Stimulated activated CD4-positive, alpha-beta T cell treated with anti-CD3 and anti-CD28 coated beads, Interleukin-12 subunit alpha, Interleukin-12 subunit beta, amount 100 ng/mL, for 48 hours (primary cell): ENCODE measurements at places on chromosomes 3 and 15.

- no peak for DNase-seq
Observed at GRCh38 chr3:134251731-134252391, 1.2 kb upstream of the RYK start.

DNA sequence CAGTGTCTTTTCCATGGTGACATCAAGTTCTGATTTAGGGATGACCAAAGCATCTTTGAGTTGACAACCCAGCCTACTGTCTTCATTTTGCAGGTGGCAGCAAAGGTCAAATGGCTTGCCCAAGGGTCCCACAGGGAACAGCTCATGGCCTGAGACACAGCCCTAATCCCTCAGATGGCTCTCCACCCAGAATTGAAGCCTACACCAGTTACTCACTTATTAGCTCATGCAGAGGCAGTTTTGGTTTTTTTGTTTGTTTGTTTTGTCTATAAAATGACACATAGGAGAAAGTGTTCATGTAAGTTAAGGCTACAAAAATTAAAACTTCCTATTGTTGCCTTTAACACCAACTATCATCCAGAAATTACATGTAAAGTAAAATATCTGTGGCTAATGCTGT, 167.9 kb downstream of the OSBPL10 start:
- no peak for DNase-seq

DNA sequence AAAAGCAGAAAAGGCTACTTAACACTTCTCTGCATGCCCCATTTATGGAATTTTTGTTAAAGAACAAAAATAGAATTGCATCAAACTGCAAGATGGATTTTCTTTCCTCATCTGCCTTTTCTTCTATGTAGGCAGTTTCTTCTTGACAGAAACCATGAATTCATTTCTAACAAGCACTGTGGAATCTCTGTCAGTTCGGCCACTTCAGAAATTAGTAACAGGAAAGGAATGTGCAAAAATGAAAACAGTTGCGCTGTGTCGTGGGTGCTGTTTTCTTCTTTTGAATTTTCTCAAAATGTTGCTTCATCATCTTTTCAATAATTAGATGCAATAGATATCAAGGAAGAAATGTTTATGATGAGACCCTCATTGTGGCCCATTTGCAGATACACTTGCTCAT, 151.6 kb downstream of the FOXB1 start:
- DNase-seq, result no peak

DNA sequence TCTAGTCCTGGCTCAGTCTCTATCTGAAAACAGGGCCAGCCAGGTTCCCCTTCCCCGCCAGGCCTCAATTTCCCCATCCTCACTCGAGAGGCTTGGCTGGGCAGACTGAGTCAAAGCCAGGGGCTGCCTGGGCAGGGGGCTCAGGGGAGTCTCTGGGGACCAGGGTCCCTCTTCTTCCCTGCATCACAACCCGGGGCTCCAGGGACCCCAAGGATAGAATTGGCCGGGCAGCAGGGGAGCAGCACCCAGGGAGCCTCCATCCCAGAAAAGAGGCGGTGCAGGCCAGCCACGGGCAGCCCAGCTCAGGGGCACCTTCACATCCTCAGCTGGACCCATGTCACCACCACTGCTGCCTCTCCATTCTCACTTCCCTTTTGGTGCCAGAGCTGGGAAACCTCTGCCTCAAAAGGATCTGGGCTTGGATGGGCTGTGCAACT, 13.3 kb upstream of the PLXND1 start:
- no peak for DNase-seq

GRCh38 chr15:75030023-75030413, 6.6 kb downstream of the PPCDC start:
- no peak for DNase-seq

- no peak for DNase-seq
Observed at GRCh38 chr15:51131596-51132290, 37.0 kb upstream of the TNFAIP8L3 start.

DNA sequence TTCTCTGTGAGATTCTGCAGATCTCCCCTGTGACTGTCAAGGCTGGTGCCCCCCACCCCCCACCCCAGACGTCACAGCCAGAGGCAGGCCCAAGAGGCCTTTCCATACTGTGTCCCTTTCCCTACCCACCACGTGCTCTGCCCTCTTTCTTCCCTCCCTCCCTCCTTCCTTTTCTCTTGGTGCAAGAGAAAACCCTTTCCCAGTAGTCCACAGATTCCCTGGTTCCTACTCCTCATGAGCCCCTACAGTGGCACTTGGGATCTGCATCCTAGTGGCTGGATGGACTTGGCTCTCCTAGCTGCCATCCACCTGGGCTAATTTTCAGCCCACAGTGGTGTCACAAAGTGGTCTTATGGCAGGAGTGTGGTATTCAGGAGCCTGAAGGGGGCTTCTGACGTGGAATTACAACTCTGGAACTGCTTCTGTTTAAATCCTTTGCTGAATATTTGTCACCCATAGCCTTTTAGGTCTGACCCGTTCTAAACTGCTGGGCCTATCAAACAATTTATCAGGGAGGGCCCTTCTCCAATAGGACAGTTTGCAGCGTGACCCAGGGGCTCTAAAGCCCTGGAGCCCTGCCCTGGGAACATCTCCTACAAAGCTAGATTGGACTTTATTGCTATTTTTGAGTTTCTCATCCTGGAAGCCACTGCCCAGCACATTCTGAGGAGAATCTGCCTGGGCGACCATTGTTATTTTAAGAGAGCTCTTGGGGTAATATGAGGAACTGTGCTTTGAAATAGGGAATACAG, 35.3 kb downstream of the KLF13 start:
- DNase-seq, result no peak

DNA sequence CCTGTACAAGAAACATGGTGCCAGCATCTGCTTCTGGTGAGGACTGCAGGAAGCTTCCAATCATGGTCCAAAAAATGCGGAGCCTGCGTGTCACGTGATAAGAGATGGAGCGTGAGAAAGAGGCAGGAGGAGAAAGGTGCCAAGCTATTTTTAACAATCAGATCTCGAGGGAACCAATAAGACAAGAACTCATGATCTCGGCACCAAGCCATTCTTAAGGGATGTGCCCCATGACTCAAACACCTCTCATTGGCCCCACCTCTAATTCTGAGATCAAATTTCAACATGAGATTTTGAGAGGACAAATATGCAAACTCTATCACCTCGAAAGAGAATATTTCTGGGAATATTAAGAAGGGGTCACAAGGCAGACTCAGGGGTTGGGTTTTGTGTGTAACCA, 107.2 kb downstream of the PYDC2 start:
- DNase-seq, result no peak

DNA sequence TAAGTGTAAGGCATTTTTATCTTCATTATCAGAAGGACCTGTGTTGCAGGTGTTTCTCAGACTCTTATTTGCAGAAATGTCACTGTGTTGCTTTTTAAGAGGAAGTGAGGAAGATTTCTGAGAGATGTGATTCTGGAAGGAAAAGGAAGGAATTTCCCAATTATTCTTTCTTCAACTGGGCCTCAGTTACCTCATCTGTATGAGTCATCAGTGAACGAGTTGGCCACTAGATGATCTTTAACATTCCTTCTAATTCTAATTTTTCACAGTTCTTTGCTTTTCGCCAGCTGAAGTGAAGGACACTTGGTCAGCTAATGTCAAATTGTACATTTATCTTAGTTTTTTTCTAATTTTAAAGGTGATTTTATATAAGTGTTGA, 28.9 kb downstream of the CLEC3B start:
- no peak for DNase-seq

DNA sequence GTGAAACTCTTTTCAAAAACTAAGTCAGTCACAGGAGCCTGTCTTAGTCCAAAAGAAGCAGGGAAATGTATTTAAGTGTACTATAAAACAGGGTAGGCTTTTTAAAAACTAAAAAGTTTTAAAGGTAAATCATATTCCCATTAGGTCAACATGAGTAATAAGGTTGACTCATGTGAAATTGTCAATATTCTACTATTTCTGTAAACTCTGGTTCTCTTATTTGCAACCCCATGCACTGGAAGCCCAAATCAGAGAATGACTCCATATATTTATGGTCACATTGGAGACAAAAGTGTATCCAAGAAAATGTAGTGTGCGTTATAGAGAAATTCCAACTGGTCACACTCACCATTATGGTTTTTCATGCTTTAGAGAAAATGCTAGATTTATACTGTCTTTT, 600.3 kb upstream of the TGFBR2 start:
- no peak for DNase-seq

DNA sequence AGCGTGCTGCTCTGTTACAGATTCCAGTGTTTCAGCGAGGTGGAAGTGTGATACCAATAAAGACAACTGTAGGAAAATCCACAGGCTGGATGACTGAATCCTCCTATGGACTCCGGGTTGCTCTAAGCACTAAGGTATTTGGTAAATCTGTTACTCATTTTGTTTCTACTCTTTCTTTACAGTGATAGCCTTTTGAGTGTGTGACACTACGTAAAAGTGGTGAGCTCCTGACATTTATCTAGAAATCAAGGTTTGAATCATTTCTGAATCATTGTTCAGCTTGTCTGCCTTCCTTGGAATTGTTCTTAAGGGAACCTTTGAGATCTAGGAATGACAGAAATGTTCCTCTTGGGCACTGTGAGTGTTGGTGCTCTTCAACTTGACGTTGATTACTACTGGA, 11.2 kb upstream of the CAPN3 start:
- DNase-seq, result no peak

- no peak for DNase-seq
Observed at GRCh38 chr3:187773233-187774184, 28.2 kb upstream of the BCL6 start.

DNA sequence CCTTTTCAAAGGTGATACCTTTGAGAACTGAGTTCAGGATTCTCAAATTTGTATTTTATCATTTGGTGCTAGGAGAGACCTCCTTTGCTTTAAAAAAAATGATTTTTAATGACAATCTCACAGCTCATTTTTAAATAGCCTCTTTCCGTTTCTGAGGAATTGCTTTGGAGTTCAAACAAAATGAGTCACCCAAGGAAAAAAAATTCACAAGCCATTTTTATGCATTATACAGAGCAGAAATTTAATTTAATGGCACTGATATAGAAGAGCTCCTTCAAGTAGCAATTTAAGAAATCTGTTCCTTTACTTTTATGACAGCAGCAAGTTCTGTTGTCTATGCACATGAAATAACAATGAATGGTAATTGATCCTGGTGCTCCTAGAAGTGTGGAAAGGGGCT, 337.9 kb upstream of the KCNMB2 start:
- DNase-seq, result no peak

- no peak for DNase-seq
Observed at GRCh38 chr3:36434687-36435426, 54.6 kb downstream of the STAC start.

DNA sequence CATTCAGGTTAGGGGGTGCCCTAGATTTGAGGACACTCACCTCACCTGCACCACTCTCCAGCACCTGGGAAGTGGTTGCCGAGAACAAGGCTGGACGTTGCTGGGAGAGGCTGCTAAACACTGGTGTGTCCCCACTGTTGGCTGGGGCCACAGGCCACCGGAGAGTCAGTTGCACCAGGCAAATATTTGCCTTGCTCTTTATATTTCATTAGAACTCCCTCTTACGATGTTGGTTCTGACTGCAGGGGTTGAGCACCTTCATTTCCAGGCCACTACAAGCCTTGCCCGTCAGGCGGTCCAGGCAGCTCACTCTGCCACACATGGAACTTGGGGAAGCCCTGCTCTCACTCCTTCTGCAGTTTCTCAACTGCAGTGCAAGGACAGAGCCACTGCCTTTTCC, 30.7 kb downstream of the HCN4 start:
- DNase-seq, result no peak

DNA sequence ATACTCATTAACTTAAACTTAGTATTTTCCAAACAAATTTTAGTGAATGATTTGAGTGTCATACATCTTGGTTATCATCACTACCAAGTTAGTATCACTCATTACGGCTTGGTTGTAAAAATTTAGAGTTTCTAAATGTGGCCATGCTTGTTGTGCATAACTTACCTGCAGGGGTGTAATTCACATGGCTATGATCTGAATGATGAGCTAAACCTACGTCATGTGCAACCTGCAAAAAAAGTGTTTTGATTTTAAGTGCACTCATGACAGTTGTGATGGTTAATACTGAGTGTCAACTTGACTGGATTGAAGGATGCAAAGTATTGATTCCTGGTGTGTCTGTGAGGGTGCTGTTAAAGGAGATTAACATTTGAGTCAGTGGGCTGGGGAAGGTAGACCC, 17.6 kb upstream of the CLDN16 start:
- DNase-seq, result no peak

DNA sequence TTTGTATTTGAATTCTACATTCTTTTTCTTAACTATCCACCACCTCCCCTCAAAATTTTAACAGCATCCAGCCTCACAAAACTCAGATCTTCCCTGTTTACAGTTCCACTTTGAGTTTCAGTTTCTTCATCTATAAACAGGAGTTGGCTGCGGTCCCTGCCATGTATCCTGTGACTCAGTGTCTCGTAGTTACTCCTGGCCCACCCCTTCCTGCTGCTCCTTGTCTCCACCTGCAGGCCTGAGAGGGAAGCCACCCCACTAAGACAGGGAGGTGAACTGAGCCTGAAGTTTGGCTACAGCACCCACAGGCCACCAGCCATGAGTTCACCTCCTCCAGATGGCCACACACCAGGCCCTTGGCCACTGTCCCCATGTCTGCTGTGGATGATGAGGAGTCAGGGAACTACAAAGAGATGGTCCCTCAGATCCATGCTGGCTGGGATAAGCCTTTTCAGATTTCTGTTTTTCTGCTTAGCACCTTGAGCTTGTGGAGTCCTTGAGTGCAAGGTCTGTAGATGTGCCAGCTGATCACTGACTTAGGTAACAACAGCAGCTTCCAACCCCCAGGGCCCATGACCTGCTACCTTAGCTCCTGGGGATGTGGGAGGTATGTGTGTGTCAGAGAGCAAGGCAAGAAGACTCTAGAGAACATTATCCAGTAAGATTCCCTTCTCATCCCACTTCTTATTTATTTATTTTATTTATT, 37.5 kb downstream of the CD86 start:
- peak; percentile 62 for DNase-seq
